ENCODE measurements at places on chromosomes 5 and 9.

DNA sequence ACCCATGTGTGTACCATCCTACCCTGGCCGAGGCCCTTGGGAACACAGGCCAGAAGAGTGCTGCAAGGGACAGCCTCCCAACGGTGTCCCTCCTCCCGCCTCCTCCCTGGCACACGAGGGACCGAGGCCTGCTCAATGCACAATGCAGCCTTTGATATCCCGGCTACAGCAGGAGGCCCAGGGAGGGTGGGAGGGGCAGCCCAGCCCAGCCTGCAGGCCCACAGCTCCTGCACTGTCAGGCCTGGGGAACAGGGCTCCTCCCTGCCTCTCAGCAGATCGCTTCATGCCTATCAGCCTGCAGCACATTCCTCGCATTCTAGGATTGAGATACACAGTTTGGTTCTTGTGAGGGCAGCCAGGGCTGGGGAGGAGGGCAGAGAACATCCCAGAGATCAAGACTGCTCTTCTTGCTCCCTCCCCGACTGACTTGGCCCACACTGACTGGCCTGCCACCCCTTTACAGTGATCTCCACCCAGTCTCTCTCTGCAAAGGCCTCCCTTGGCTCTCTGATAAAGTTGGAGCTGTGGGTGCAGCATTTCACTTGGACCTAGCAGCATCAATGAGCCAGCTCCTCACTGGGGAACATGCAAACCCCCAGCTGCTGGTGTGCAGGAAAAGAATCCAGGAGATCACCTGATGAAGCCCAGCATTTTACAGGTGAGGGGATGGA lies at the start of gene SH3TC2:
Gene SH3TC2 (minus strand): TSS at position 46 of the 671 bp plus-strand sequence. CDS start 40 bp downstream, at position 6.
- DNase-seq = no peak

DNA sequence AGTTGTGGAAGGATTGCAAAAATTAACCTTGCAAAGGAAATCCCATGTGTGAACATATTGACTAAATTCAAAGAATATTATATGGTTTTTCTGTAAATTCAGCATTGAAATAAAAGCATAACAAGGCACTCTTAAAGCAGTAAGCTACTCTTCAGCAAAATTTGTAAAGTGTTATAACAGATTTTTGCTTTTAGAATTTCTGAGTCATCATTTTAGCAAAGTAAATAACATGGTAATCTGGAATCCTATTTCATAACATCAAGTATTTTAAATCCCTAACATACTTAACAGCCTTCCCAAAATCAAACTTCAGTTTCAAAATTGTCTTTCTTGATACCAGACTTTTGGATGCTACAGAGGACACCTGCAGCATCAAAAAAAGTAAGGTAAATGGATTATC lies 436.0 kb upstream of the CDH9 start:
- no peak for DNase-seq

GRCh38 chr9:90504486-90504885 lies 138.1 kb downstream of the DIRAS2 start:
- DNase-seq = no peak

GRCh38 chr5:107476783-107477182 lies 194.0 kb downstream of the EFNA5 start:
- DNase-seq = peak; percentile 52

GRCh38 chr5:3531320-3531986 lies 64.2 kb upstream of the IRX1 start:
- no peak for DNase-seq

DNA sequence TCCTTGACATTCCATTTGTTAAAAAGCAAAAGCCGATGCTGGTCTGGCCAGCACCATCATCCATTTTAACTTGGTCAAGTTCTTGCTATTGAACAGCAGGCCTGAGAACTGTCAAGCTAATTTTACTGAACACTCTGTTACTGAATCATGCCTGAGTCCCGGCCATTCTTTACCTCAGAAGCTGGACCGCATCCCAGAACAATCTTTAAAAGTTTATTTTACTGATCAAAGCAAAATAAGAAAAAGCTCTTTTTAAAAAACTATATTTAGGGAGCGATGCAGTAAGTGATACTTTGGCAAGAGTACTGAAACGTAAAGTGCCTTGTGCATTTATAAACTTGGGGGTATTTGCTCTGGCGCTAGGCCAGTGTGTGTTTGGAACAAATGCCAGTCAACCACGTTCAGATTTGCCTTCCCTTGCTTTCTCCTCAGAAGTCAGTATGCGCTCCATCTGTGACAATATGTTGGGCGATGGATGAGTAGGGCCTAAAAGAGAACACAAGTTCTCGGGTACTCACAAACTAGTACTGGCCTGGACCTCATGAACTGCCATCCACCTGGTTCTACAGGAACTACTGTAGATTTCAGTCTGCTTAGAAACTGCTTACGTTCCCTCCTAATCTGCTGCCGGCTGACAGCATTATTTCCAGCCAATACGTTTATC lies 161.9 kb downstream of the MAPKAP1 start:
- DNase-seq = no peak

Data from NCI-H774 (cell line).